Lower leg skin (tissue), 4 donors: ENCODE measurements at places on chromosomes 5 and 9.

- no peak for DNase-seq
Observed at GRCh38 chr5:179201986-179202385, 141.8 kb downstream of the ZNF354C start.

DNA sequence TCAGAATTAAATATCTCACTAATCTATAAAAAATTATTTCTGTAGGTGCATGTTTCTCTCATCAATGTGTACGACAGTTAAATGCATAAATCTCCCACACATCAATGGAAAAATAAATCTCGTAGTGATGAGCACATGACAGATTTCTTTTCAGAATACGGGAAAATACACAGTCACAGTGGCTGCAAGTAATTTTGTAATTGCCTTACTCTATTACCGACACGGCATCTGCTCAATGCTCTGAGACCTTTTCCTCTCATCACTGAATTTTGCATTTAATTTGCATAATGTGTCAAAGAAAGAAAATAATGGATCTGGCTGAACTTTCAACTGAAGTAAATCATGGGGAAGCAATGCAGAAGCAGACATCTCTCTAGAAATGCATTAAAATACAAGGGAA, 37.2 kb downstream of the PDE4D start:
- no peak for DNase-seq

GRCh38 chr5:6904860-6905259, 191.6 kb downstream of the TENT4A start:
- DNase-seq = no peak

- no peak for DNase-seq
Observed at GRCh38 chr9:31597977-31598376, 786.5 kb upstream of the ACO1 start.

- no peak for DNase-seq
Observed at GRCh38 chr9:89596937-89597555, 7.8 kb upstream of the GADD45G start.

GRCh38 chr5:10913841-10914240, 152.8 kb upstream of the DAP start:
- DNase-seq = no peak

GRCh38 chr9:99787556-99787955, 34.1 kb upstream of the NR4A3 start:
- DNase-seq = no peak

DNA sequence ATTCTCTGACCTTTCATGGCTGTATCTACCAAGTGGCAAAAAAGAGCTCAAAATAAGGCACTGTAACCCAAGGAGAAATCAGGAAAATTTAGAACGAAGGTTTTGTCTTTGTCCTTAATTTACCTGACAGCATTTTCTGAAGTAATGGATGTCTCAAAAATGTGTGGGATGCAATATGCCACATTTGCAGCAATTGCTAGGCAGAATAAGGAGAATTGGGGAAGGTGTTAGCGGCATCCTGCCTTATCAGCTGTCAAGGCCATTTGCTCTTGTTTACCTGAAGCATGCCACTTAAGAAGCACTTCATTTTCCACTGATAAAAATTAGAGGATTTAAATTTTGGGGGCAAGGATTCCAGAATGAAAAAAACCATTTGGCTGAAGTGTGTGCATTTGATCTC, 39.0 kb downstream of the PDE8B start:
- DNase-seq = no peak

- DNase-seq = no peak
Observed at GRCh38 chr9:100739666-100740065, 161.8 kb downstream of the CAVIN4 start.

DNA sequence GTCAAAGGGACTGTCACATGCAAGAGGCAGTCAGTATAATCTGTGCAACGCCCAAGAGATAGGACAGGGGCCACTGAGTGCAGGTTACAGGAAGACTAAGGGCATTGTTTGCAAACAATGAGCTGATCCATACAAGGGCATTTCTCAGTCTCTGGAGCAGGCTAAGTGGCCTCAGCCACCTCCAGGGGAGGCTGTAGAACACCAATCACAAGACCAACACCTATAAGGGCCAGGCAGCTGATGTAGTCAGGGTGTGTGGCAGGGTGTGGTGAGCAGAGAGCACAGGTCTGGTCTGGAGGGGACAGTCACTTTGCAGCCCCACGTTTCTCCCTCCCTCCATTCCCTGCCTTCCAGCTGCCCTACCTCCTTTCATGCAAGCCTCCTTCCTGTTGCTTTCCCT, 83.2 kb upstream of the ADRA1B start:
- no peak for DNase-seq

DNA sequence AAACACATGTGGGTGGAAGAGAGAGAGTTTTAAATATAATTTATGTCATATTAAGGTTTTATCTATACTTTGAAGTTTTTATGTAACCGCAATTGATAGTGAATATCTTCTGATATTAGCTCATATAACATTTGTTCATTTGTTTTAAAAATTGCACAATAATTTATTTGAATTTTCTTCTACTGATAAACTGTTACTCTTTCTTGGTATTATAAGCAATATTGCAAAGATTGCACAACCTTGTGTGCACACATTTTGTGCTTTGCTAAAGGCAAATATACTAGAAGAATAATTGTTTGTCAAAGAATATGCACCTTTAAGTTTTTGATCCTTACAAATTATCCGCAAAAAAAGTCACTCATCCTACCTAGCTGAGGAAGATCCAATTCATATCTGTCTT, 275.7 kb downstream of the TLR4 start:
- DNase-seq = no peak

- DNase-seq = no peak
Observed at GRCh38 chr5:150434464-150434863, 15.1 kb downstream of the RPS14 start.

DNA sequence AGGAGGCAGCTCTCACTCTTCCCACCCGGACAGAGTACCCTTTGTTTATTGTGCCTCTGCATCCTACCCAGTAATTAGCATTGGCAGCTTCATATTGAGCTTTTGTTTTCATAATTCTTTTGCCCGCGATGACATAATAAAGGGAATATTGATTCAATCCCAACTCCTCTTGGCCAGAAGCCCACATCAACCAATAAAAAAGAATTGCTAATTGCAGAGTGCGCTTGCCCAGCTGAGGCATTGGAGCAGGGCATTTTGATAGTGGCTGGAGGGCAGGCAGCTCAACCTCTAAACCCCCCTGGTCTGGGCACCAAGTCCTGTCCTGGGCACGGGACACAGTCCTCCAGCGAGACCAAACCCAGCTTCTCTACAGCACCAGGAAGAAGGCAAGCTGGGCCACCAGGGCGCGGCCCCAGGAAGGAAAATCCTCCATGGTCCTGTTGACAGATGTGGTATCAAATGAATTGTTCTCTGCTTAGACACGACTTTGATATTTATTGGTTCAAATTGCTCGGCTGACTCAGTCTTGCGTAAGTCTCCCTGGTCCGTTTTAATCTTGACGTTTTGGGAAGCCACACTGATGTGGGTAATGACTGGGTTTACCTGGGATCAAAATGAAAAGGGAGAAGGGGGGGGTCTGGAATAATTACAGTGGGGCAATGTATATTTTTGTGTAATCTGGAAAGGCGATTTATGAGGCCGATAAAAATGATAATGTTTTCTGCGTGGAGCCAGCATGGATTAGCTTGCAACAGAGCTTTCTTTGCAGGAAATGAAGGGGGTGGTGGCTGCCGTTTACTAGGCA, 220.7 kb upstream of the MSX2 start:
- DNase-seq = no peak

DNA sequence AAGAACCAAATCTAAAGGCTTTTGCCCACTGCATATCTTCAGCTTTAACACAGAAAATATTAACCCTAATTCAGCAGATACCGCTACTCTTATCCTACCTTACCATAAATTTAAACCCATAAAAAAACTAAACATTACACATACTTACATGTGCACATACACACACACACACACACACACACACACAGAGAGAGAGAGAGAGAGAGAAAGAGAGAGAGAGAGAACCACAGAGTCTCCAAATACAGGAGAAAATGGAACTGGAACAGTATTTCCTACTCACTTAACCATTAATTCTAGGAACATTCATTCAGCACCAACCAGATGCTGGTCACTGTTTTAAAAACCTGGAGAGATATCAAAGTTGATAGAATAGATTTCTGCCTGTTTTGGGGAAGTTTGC, 53.7 kb downstream of the EFNA5 start:
- DNase-seq = no peak

- no peak for DNase-seq
Observed at GRCh38 chr5:141512911-141513626, 24.2 kb downstream of the PCDHGC5 start.

- no peak for DNase-seq
Observed at GRCh38 chr9:13069498-13069897, 210.0 kb downstream of the MPDZ start.

GRCh38 chr5:137407090-137407489, 92.0 kb downstream of the SPOCK1 start:
- no peak for DNase-seq

- no peak for DNase-seq
Observed at GRCh38 chr9:122220673-122221182, 8.0 kb downstream of the LHX6 start.

DNA sequence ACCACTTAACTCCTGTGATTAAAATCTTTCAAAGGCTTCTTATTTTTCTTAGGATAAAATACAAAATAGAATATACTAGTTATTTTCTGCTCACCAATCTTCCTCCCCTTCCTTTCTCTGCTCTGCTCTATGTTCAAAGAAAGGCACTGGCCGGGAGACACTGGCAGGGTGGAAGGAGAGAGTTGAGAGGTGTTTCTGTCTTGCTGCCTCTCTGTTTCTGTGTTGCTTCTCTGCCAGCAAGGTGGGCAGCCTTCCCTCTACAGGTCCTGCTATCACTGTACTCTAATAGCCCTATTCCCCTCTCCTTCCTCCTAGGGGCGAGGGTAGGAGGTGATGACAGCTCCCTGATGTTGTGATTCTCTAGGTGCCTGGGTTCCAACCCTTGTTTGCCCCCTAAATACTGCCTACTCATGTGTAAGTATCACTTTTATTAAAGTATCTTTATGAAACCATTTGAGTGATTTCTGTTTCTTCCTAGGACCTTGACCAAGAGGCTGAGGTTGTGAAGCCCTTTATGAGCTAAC, 515.1 kb downstream of the TLE4 start:
- no peak for DNase-seq

DNA sequence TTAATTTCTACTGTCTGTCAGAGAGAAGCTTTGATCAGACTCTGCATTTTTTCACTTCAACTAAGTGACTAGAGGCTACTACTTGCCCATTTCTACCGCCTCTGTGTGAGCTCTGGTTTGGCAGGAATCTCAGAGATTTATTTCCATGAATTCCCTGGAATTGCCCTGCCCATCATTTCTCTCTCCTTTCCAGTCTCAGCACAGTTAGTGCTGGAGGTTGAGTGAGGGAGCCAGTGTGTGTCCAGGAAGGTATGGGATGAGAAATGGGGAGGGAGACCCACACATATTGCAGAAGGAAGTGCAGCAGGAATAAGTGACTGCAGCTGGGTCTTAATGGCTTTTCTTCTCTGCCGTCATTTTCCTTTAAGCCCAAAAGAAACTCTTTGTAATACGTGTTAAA, 443.1 kb upstream of the ZNF462 start:
- DNase-seq = no peak

GRCh38 chr5:139689631-139690063, 41.5 kb downstream of the CXXC5 start:
- DNase-seq = no peak

GRCh38 chr5:122200450-122200849, 71.1 kb downstream of the ZNF474 start:
- no peak for DNase-seq

DNA sequence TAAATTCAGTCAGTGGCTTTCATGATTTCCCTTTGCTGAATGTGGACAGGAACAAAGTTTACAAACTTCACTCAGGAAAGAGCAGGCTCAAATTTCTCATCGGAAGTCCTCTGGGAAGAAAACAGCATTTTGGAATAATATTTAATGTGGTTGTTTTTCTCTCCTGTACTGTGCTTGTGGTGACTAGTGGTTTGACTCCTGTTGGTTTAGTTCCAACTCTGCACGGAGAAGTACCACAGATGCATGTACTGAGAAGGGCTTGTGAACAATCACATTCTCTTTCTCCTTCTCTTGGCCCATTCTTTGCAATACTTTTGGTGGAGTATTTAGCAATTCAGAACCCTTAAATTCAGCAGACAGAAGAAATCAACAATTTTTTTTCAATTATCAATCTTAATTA, 13.3 kb downstream of the MPDZ start:
- no peak for DNase-seq

DNA sequence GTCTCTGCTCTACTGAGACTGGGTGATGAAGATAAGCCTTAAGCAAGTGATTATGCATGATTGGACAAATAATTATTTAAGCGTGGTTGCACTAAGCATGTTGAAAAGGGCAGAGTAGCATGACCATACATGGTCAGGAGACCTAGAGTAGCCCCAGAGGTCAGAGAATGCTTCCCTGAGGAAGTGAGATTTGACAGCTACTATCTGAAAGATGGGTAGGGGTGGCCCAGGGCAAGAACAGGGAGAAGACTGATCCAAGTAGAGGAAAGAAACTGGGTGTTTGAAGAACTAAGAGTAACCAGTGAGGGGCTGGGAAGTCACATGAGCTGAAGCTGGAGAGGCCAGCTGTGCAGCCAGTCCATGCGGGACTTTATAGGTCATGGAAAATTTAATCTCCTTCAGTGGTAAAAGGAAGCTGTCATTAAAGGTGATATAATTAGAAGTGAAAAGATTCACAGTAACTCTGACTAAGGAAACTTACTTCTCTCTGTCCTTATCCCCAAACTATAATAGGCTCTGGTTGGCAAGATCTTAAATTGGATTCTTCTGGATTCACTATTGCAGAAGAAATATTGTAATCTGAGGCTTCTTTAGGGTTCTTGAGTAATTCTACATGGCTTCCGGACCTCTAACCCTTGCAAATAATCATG, 35.2 kb downstream of the YIPF5 start:
- no peak for DNase-seq

- no peak for DNase-seq
Observed at GRCh38 chr5:91742550-91742949, 359.4 kb upstream of the ARRDC3 start.
